ENCODE measurements at places on chromosomes 7 and 10. TPM values are rescaled to one million over a fixed set of nuclear protein-coding genes. Genes with fewer than 3 reads are reported as not detected.

DNA sequence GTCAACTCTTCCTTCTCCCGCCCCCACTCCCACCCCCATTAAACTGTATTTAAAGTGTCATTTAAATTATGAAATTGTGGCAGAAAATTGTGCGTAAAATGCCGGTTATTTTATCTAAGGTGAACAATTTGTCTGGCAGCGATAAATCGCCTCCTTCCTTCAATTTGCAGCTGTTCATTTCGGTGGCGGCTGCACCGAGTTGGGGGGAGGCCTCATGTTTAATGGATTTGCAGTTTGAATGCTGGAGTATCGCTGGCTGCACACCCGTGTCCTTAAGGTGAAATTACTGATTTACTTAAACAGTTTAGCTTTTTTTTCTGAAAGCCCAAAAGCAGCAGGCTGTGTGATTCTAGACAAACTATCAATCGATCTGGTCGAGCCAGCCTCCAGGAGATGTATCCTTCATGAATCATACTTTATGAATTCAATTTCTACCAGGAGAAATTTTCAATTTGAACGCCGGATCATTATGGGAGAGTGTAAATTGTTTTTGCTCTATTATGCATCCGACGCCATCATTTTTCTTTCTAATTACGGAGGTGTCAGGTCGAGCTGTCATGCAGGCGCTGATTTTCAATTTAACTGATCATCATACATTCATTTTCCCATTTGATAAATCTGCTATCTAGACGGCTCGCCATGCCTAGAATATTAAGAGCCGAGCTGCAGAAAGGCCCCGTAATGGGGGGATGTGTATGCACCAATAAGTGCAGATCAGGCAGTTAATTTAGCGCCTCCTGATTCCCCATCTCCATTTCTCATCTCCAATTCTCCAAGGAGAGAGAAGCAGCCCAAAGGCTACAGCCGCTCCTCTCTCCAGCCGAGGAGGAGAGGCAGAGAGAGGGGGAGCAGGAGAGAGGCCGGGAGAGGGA is 6.5 kb downstream of the UNCX start:
- peaks cover 36% of the 10 kb centered on the region for H3K27me3 ChIP-seq
- no peak for DNase-seq
- peaks cover 6% of the 10 kb centered on the region for H3K4me1 ChIP-seq
- H3K4me3 ChIP-seq = no peak overlapping the region

- no peaks in the 10 kb centered on the region for H3K4me1 ChIP-seq
- DNase-seq = no peak
- no peaks in the 10 kb centered on the region for H3K36me3 ChIP-seq
- no peaks in the 10 kb centered on the region for H3K27me3 ChIP-seq
Observed at GRCh38 chr7:46583656-46584055, 662.6 kb upstream of the IGFBP3 start.

DNA sequence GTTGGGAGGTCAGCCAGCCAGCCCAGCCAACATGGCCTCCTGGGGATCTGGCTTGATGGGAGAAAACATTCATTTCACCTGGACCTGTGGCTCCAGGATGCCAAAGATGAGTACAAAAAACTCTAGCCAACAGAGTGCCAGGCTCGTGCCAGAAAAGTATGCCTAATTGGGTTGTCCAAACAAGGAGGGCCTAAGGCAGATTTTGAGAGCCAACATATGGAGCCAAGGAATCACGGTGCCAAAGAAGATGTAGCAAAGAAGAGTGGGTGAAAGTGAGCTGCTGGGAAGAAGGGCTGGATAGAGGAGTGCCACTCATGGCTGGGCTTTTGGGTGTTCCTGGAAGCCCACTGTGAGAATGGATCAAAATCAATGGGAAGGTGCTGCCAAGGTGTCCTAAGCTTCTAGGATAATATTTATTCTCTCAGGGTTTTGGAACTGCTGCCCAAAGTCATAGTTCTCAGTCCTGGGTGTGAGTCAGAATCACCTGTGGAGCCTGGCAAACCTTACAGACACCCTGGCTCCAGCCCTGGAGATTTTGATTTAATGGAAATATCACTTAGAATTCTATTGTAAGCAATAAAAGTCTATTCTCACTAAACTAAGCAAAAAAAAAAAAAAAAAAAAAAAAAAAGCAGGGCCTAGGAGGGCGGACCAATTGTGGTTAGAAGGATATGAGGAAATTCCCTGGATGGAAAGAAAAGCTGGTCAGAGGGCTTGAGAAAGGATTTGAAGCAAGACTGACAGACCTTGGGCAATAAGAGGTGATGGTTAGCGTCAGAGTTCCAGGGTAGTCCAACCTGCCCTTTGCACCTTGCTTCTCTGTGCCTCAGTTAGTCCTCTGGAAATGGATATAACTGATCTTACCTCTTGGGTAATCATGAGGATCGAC is 182.2 kb upstream of the PRR15 start:
- no peak for DNase-seq
- no peak overlapping the region for H3K4me3 ChIP-seq
- peaks cover 23% of the 10 kb centered on the region for H3K27me3 ChIP-seq
- no peaks in the 10 kb centered on the region for H3K4me1 ChIP-seq
- H3K27ac ChIP-seq = no peak overlapping the region

Gene DLX5
- total RNA-seq = not detected
